ENCODE measurements at places on chromosomes 7 and 10. TPM values are rescaled to one million over a fixed set of nuclear protein-coding genes. Genes with fewer than 3 reads are reported as not detected.

Gene SLC18A3
- not detected for total RNA-seq

Gene ZNF804B
- not detected for total RNA-seq

Gene GOLGA7B
- total RNA-seq, result 0.72 TPM

Gene SLC26A5
- not detected for total RNA-seq

Gene ACTL6B
- 0.29 TPM for total RNA-seq

Gene MYH16
- total RNA-seq, result not detected

DNA sequence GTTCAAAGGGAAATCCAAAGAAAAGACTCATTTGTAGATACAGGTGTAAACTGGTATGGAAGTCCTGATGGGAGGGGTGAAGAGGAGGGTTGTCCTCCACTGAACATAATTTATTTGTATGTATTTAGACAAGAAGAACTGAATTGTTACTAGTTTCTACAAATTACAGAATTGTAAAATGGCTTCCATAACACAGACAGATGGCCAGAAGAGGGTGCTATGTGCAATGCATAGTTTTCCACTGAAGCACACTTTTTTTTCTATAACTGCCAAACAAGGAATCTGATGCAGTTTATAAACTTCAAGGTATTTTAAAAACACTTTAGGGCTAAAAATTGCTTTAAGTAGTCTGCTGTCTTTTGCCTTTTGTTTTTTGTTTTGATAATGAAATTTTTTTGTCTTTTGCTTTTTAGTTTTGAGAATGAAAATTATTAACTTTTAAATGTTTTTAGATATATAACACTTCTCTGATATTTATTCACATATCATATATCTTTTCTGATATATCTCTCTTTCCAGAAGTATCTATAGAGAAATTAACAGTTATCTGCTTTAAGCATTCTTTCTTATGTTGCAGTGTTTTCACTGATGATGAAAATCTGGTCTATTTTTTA is 58.5 kb downstream of the PHYHIPL start:
- no peak overlapping the region for H3K27ac ChIP-seq
- no peaks in the 10 kb centered on the region for H3K4me1 ChIP-seq
- H3K27me3 ChIP-seq, result no peaks in the 10 kb centered on the region
- H3K4me3 ChIP-seq, result no peak overlapping the region

GRCh38 chr7:30472784-30473775 is 5.5 kb downstream of the NOD1 start:
- no peaks in the 10 kb centered on the region for H3K27me3 ChIP-seq
- H3K36me3 ChIP-seq, result no peaks in the 10 kb centered on the region
- no peak overlapping the region for H3K27ac ChIP-seq
- no peak for DNase-seq
- peaks cover 14% of the 10 kb centered on the region for H3K4me1 ChIP-seq

DNA sequence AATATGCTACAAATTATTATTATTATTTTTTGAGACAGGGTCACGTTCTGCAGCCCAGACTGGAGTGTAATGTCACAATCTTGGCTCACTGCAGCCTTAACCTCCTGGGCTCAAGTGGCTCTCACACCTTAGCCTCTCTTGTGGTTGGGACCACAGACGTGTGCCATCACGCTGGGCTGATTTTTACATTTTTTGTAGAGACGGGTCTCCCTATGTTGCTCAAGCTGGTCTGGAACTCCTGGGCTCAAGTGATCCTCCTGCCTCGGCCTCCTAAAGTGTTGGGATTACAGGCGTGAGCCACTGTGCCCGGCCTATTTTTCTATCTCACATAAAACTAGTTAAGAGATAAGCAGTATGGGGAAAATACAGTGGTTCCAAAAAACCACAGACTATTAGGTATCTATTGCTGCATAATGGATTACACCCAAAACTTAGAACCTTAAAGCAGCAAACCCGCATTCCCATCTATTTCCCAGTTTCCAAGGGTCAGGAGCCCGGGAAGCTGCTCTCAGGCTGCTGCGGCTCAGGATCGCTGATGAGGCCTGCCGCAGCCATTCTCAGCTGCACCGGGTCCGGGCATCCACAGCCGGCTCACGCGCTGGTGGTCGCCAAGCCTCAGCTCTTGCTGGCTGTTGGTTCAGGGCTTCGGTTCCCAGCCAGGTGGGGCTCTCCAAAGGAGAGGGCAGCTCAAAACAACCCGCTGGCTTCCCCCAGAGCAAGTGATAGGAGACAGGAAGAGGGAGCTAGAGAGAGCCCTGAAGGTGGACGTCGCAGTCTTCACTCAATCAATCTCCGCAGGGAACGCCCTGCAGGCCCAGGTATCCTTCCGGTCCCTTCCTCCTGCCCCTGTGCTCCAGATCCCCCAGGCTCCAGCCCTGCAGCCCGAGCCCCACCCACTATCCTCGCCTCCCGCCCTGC is 128.2 kb downstream of the UBE2H start:
- peaks cover 4% of the 10 kb centered on the region for H3K4me1 ChIP-seq
- H3K36me3 ChIP-seq, result no peaks in the 10 kb centered on the region
- no peak overlapping the region for H3K27ac ChIP-seq
- peak; percentile 62 for DNase-seq
- peak overlapping the region; percentile 65 for H3K4me3 ChIP-seq

DNA sequence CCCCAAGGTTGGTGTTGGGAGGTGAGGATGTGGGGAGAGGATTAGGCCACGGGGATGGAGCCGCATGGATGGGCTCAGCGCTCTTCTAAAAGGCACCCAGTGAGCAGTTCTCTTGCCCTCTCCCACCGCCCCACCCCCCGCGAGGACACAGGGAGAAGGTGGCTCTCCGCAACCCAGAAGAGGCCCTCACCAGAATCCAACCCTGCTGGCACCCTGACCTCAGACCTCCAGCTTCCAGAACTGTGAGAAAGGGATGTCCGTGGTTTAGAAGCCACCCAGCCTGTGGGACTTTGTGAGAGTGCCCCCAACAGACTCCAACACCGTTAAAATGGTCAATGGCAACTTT is 242.8 kb upstream of the PPP2R2D start:
- H3K4me3 ChIP-seq, result no peak overlapping the region
- DNase-seq, result no peak
- no peaks in the 10 kb centered on the region for H3K4me1 ChIP-seq
- H3K27me3 ChIP-seq, result no peaks in the 10 kb centered on the region

- no peaks in the 10 kb centered on the region for H3K36me3 ChIP-seq
- H3K4me3 ChIP-seq, result no peak overlapping the region
- no peak for DNase-seq
- H3K27me3 ChIP-seq, result no peaks in the 10 kb centered on the region
- H3K4me1 ChIP-seq, result no peaks in the 10 kb centered on the region
Observed at GRCh38 chr7:585229-585711, 65.6 kb upstream of the PDGFA start.

DNA sequence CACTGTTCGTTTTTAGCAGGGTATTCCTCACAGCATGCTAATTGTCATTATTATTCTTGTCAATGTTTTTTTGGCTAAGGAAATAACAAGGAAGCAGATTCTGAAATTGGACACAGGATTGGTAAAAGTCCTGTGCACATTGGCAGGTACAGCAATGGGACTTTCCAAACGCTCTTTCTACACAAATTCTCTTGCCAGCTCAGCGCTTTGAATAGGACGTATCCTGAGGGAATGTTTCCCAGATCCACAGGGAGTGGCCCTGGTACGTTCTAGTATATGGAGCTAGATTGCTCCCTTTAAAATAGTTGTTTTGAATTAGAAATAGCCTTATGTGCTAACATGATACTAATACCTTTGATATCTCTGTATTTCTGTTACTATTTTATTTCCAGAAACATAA is 82.8 kb upstream of the GRB10 start:
- no peaks in the 10 kb centered on the region for H3K36me3 ChIP-seq
- H3K4me3 ChIP-seq, result no peak overlapping the region
- H3K4me1 ChIP-seq, result no peaks in the 10 kb centered on the region
- DNase-seq, result no peak

GRCh38 chr10:80443531-80443974 is 10.6 kb upstream of the TSPAN14 start:
- no peaks in the 10 kb centered on the region for H3K27me3 ChIP-seq
- DNase-seq, result peak; percentile 32
- no peak overlapping the region for H3K4me3 ChIP-seq
- no peaks in the 10 kb centered on the region for H3K36me3 ChIP-seq
- no peak overlapping the region for H3K27ac ChIP-seq

DNA sequence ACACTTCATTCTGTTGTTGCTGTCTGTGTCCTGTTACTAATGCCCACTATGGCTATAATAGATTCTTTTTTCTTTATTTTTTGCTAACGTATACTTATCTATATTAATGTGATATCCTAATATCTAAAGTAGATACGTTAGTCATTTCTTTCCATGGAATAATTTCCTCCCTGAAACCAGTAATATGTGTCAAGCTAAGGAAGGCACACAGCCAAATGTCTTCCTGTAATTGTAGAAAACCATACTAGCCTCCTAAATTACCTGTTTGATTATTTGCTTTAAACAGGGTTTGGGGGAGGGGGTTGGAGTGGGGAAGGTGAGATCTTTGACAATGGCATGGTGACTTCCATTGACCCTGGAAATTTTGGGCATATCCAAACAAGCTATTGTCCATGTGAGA is 56.4 kb downstream of the THNSL1 start:
- H3K4me1 ChIP-seq, result no peaks in the 10 kb centered on the region
- H3K36me3 ChIP-seq, result no peaks in the 10 kb centered on the region
- no peaks in the 10 kb centered on the region for H3K27me3 ChIP-seq
- no peak for DNase-seq

DNA sequence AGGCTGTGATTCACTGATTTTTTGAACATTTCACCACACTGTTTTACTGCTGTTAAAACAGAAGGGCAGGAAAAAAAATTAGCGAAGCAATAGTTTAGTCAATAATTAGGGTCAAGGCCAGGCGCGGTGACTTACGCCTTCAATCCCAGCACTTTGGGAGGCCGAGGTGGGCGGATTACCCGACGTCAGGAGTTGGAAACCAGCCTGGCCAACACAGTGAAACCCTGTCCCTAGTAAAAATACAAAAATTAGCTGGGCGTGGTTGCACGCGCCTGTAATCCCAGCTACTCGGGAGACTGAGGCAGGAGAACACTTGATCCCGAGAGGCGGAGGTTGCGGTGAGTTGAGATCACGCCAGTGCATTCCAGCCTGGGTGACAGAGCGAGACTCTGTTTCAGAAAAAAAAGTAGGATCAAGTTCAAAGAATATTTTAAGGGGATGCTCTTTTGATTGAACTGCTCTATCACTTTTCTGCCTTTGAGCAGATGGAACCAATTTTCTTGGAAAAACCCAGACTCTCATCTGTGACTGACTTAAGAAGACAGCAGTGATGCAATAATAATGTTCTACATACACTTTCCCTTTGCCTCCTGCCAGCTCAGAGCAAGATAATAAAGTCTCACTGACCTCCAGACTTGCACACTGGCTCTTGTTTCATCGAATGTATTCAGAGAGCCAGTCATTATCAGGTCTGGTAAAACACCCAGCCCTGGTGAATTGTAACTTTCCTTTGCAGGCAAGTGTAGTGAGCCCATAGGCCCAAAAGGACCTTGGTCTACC is 1.6 kb upstream of the PPA1 start:
- no peak for DNase-seq
- H3K4me3 ChIP-seq, result no peak overlapping the region

GRCh38 chr7:135414850-135415439 is 95.0 kb downstream of the CNOT4 start:
- peak; percentile 24 for DNase-seq
- H3K36me3 ChIP-seq, result no peaks in the 10 kb centered on the region
- no peaks in the 10 kb centered on the region for H3K4me1 ChIP-seq
- no peaks in the 10 kb centered on the region for H3K27me3 ChIP-seq

DNA sequence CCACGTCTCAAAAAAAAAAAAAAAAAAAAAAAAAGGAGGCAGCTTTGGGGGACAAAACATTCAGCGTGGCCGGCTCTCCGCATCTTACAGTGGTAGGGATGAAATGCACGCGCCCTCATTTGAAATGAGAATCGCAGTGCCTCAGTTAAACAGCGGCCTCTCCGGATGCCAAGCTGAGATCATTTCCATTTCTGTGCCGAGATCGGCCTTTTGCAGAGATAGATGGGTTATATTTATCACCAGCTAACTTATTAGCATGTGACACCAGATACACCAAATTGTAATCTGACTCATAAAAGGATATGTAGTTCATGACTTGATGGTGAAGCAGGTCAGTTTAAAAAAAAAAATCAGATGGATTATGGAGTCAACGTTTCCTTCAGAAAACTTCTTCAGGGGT is 138.7 kb downstream of the CUX1 start:
- no peaks in the 10 kb centered on the region for H3K36me3 ChIP-seq
- no peak for DNase-seq
- H3K27ac ChIP-seq, result no peak overlapping the region

DNA sequence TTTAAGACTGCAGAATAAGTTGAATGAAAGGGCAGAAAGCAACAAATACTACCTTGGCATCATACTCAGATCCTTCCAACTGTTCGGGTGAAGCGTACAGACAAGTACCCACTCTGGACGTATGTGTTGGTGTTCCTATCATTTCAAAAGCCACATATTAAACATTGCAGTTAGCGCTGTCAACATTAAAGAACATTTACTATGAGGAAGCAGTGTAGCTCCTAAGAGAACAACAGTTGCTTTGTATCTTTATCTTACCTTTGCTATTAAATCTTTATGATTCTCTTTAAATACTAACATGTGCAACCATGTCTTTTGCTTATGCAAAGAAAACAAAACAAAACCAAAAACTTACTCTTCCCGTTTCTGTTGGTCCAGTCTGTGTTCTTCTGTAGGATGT is 2.6 kb upstream of the ANKRD61 start:
- peak overlapping the region; percentile 84 for H3K27ac ChIP-seq
- H3K4me3 ChIP-seq, result no peak overlapping the region
- H3K36me3 ChIP-seq, result peaks cover under 1% of the 10 kb centered on the region

DNA sequence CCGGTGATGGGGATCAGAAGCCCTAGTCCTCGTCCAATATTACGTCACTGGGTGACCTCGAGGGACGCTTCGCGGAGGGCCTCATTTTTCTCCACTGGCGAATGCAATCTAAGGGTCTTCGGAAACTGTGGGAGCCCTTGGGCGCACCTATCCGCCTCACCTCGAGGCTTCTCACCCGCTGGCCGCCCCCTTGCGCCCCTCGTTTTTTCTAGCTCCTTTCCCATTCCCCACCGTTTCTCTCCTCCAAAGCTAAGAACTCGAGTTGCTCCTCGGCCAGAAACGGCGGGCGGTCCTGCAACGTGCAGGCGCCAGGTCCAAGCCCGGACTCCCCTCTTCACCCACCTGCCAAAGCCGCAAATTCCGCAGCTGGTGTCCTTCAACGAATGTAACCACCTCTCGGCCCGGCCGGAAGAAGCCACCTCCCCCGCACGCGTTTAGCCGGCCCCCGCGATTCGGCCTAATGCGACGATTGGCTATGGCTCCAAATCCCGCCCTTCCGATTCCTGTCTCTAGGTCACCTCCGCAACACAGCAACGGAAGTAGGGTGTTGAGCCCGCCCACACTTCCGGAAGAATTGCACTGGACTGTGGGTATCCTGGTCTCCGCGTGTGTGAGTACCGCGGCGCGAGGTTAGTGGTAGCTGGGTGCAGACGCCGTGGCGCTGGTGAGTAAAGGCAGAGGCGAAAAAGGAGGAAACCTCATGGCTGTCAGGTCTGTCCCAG is at the start of the genes ATP5MK and PDCD11:
TSS of gene ATP5MK (minus strand) at position 409 of the 722 bp plus-strand sequence. CDS start 4,018 bp downstream, outside the sequence.
TSS of gene PDCD11 (plus strand) at position 560 of the 722 bp plus-strand sequence. CDS start 1,801 bp downstream, outside the sequence.
- H3K4me3 ChIP-seq, result peak within 1 kb of the TSS; percentile 95
- no peaks in the 10 kb centered on the region for H3K27me3 ChIP-seq
- peak; percentile 99 for DNase-seq
- H3K36me3 ChIP-seq, result no peaks in the 10 kb centered on the region
- H3K27ac ChIP-seq, result peak within 1 kb of the TSS; percentile 56
- H3K4me1 ChIP-seq, result peaks cover 14% of the 10 kb centered on the region

All from colonic mucosa (tissue), 4 donors.